Natural killer cell (primary cell): ENCODE measurements at places on chromosomes 12 and 14.

GRCh38 chr14:96817750-96818666 lies 20.8 kb downstream of the VRK1 start:
- peak; percentile 7 for DNase-seq

GRCh38 chr12:100317371-100317770 lies 39.5 kb upstream of the SLC17A8 start:
- no peak for DNase-seq

- no peak for DNase-seq
Measured at GRCh38 chr14:60485598-60486251, at the start of gene C14orf39. TSS of gene C14orf39 (minus strand) at chr14:60486063. CDS start at chr14:60485078, 985 bp downstream.

GRCh38 chr14:49480053-49480760 lies 106.0 kb downstream of the RPS29 start:
- no peak for DNase-seq

DNA sequence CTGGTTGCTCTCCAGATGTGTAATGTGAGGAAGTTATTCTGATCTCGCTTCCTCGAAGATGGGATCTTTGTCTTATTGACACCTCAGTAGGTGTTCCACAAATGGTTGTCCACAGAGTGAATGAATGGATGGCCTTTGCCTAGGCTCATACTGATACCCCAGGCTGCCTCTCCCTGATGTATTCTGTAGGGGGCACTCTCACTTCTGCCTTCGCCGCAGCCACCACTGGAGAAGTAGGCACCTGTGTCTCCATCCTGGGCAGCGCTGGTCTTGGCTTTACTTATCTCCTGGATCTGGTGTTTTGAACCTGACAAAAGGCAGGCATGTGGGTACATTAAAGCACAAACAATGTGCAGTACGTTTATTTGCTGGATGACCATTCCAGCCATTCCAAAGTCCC lies 82.1 kb downstream of the ZFP36L1 start:
- DNase-seq = no peak

DNA sequence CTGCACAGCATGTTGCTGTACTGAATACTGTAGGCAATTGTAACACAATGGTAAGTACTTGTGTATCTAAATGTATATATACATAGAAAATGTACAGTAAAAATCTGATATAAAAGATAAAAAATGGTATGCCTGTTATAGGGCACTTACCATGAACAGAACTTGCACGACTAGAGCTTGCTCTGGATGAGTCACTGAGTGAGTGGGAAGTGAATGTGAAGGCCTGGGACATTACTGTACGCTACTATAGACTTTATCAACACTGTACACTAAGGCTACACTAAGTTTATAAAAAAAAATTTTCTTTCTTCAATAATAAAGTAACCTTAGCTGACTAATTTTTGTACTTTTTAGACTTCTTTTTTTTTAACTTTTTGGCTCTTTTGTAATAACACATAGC lies 24.2 kb upstream of the NEDD1 start:
- DNase-seq = no peak

DNA sequence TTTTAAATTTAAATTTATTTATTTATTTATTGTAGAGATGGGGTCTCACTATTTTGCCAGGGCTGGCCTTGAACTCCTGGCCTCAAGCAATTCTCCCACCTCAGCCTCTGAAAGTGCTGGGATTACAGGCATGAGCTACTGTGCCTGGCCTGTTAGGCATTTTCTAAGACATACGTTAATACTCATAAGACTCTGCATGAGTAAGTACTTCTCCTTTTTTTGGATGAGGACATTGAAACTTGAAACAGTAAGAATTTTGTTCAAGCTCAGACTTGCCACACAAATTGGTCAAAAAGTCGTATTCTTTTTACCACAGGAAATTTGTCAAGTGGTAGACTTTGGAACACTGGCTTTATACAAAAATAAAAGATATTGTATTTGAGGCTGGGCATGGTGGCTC lies 187.4 kb upstream of the RASSF8 start:
- no peak for DNase-seq

GRCh38 chr12:46609674-46610073 lies 216.1 kb downstream of the SLC38A4 start:
- no peak for DNase-seq

- peak; percentile 63 for DNase-seq
Measured at GRCh38 chr12:100199347-100200149, 1.1 kb upstream of the ACTR6 start.

GRCh38 chr12:57093415-57094207 lies 4.7 kb downstream of the NAB2 start:
- DNase-seq = peak; percentile 45

DNA sequence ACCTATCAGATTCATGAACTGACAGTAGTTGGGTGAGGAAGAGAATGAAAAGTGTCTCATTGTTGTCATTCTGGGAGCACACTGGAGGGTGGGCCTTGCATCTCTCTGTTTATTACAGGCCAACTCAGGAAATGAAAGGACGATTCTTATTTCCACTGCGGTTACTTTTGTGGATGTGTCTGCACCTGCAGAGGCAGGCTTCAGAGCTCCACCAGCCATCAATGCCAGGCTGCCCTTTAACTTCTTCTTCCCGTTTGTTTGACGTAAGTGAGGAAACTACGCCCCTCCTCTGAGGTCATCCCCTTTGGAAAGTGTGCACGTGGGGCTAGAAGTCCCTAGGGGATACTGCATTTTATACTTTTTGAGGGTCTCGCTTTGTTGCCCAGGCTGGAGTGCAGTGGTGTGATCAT lies 33.7 kb downstream of the TCTN1 start:
- DNase-seq = no peak

DNA sequence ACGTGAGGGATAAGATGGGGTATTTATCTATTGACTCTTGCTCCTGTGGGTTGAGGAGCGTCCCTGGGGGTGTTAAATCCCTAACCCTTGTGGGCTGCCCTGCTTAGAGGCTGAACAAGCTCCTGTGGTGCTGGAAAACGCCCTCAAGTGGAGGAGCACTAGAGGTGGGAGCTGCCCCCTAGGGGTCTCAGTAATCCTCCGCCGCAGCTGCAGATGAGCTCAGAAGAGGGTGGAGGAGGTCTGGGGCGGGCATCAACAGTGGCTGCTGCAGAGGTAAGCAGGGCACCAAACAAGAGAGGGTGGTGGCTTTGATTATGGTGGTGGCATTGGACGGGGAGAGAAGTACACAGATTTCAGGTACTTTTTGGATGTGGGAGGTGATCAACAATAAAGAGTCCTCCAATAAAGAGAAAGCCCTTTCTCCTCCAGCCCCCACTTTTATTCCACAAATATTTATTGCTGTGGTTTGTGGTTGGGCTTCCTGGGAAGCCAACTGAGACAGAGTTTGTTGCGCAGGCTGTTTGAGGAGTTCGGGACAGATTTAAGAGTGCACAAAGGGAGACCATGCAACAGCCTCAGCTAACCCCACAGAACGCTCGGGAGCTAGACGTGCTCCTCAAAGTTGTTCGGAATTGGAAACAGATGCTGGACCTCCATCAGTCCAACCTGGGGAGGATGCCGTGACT lies 179.9 kb downstream of the ADCK1 start:
- no peak for DNase-seq

- DNase-seq = no peak
Measured at GRCh38 chr12:9043766-9044165, 54.4 kb downstream of the KLRG1 start.

GRCh38 chr12:118537481-118537917 lies 161.1 kb downstream of the SUDS3 start:
- no peak for DNase-seq

- DNase-seq = no peak
Measured at GRCh38 chr12:114996382-114996781, 312.4 kb upstream of the TBX3 start.

- no peak for DNase-seq
Measured at GRCh38 chr14:45949479-45949878, 696.5 kb upstream of the MIS18BP1 start.

DNA sequence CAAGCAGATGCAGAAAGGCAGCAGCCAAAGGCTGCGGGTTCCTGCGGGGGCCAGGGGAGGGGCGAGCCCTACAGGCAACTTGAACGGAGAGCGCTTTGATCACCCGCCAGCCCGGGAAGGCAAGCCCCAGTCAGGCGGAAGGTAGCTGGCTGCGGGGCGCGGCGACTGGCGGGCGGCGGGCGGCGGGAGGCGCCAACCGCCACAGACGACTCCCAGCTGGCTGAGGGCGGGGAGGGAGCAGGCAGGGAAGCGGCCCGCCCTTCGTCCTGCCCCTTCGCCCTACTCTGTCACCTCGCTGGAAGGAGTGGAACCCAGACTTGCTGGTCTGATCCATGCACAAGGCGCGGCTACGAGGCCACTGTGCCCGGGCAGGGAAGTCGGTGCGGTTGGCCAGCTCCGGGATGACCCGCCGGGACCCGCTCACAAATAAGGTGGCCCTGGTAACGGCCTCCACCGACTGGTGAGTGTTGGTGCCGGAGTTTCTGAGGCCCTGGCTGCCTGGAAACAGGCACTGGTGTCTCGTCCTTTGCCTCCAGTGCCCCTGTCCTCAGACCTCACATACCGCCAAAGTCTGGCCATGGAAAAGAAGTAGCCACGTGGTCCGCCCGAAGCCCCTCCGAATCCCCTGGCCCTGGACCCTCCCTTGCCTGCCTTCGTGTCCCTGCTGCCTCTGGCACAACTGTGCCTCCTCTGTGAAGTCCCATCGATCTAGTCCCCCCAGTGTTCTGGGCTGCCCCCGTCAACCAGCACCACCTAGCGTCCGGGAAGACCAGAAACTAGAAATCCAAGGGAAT lies 15.4 kb upstream of the CARMIL3 start:
- DNase-seq = peak; percentile 49

GRCh38 chr12:15863984-15864383 lies 18.2 kb upstream of the STRAP start:
- DNase-seq = no peak

DNA sequence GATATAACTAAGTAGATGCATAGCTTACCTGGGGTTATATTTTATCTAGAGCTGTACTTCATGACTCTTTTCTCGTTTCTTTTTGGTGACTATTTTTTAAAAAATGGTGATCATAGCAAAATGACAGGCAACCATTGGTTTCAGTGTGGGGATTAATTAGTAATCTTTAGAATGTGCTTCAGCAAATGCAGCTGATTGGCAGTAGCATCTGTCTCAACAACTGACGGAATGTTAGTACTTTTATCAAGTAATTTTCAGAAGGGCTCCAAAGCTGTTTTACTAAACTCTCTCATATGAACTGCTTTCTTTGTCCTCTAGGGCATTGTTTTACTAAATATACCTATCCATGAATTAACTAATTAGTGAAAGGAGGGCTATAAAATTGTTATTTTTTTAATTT lies 117.6 kb downstream of the TRMT5 start:
- DNase-seq = no peak

- no peak for DNase-seq
Measured at GRCh38 chr14:105466531-105467248, 7.9 kb upstream of the CRIP2 start.

- DNase-seq = no peak
Measured at GRCh38 chr14:95043314-95043713, 114.0 kb downstream of the DICER1 start.
